Activated naive CD4-positive, alpha-beta T cell (primary cell): ENCODE measurements at places on chromosomes 4 and X.

DNA sequence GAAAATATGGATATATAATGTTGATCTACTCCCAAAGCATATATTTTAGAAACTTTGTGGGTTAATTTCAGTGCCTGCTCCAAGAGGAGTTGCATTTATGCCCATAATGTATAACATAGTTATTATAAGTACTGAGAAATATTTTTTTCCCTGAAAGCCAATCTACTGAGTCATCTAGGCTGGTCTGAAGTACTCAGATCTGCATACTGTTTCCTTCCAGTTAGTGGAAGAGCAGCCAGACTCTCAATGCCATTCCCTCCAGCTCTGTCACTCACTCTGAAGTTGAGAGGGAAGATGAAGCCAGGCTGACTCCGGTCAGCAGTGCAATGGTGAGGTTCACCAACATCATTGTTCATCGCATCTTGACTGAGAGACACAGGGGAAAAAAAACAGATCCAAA lies 505.1 kb downstream of the PPARGC1A start:
- no peak for DNase-seq

DNA sequence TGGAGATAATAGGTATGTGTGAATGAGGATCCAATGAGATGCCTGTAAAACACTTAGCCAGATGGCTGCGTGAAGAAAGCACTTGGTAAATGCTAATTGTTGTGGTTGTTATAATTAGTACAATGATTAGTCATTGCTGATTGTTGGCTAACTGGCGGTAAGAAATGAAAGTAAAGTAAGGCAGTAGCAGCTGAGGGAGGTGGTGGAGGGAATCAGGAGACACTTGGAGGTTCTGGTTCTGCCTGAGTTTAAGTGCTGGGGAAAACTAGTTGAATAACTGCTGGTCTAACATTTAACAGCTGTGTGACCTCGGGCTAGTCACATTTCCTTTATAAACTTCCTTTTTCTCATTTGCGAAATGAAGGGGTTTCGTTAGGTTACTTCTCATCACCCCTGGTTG lies 30.9 kb downstream of the CD38 start:
- no peak for DNase-seq

- no peak for DNase-seq
Observed at GRCh38 chr4:1208970-1209704, 36.8 kb upstream of the SPON2 start.

- no peak for DNase-seq
Observed at GRCh38 chrX:25344161-25344936, 328.6 kb upstream of the ARX start.

- DNase-seq = no peak
Observed at GRCh38 chr4:52684896-52685295, 25.8 kb upstream of the USP46 start.

GRCh38 chr4:866761-867390 lies 40.9 kb upstream of the CPLX1 start:
- no peak for DNase-seq

DNA sequence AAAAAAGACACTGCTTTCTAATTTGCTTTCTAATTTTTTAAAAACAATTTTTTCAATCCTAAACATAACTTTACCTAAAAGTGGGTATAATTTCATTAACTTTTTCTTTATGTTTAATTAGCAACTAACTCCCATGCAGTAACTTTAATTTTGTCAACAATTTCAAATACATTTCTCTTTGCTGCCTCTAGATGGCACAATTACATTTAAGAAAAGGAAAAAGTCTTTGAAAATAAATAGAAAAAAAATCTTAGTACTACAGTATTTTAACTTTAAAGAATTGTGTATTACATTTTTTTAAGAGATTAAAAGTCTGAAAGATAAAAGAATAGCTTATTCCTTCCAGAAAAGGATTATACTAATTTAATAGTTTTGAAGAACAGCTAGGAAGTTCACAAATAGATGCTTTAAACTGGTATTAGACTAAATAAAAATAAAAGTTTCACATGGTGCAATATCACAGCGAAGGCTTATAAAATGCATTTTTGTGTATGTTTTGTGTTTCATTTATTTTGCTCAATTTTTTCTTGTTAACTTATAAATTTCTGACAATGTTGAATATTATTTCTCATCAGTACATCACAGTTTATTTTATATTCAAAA lies 105.1 kb downstream of the ADGRA3 start:
- no peak for DNase-seq

DNA sequence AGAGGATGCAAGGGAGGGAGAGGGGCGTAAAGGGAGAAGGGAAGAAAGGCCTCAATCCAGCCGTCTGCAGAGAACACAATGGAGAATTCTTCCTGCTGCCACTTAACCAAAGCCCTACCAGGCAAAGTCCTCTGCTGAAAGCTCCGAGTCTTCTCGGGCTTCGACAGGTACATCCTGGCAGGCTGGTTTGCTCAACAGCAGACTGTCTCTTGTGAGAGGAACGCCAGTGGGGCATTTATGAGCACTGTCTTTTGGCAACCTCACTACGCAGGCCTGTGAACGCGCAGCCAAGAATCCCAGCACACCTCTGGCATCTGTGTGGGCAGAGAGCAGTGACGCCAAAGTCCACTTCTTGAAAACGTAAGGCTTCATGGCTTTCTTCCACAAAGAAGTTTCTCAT lies 207.5 kb upstream of the FAM9B start:
- DNase-seq = no peak

GRCh38 chr4:173301518-173302201 lies 32.5 kb downstream of the HMGB2 start:
- no peak for DNase-seq

- no peak for DNase-seq
Observed at GRCh38 chr4:150982557-150983233, 32.4 kb downstream of the LRBA start.

DNA sequence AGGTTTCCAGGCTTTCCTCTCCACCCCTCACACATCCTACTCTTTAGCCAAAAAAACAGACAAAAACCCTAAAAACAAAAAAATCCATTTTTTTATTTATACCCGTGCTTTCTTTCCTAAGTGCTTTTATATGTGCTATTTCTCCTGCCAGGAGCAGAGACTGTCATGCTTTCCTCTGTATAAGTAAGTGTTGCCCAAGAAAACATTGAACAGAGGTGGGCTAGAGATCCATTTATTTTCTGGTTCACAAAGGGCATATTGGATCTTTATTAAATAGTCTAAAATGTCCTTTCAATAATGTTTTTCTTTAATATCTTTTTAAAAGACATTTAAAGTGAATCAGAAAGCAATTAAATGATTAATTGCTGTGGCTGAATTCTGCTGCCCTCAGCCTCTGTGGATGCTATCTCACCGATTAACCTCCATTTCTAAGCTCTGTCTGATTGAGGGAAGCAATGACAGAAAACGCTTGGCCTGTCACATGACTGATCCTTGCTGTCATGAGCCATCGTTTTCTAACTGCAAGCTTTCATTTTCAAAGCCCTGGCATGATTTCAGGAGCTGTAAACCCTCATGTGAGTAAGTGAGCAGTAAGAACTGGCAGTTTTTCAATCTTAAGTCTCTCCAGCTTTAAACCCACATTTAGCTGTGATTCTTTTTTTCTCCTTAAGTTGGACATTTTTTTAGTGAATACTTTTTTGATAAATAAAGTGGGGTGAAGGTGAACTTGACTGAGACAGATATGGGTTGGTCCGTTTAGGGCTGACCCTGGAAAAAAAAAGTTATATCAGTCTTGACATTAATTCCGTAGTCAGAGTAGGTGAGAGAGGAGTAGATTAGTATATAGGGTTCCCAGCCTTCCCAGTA lies 180.7 kb upstream of the PGRMC2 start:
- DNase-seq = no peak

DNA sequence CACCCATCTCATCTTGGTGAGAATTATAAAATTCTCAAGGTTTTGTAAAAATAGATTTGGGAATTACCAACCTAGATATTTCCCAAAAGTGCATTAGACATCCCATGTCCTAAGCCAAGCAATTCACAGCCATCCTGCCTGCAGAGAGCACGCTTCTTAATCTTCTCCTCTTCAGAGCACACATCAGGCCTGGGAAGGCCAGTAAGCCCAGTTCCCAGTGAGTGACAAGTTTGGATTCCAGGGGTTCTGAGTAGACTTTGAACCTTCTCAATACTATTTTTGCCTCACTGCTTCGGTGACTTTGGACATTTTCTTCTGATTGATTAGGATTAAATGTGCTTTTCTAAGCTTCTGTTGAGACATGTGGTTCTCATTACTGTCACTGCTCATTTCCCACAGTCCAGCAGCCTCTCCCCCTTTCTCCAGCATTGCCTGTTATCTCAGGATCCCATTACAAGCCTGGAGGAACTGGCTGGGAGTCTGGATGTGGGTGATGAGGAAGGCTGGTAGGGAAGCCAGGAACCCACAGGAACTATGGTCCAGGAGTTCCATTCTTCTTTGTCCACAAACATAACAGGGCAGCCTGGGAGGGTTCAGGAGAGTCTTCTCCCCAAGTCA lies 56.4 kb upstream of the TMEM150C start:
- DNase-seq = no peak

- DNase-seq = no peak
Observed at GRCh38 chr4:108334031-108334430, 165.3 kb upstream of the LEF1 start.

DNA sequence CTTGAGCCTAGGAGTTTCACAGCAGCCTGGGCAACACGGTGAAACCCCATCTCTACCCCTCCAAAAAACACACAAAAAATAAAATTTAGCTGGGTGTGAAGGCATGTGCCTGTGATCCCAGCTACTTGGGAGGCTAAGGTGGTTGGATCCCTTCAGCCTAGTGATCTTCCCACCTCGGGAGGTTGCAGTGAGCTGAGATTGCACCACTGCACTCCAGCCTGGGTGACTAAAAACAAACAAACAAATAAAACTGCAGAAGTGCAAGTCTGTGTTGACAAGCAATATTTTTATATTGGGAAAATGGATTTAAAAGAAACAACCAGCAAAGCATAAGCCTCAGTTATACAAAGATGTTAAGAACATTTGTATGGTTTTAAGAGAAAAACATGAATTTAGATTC lies 46.1 kb downstream of the IGFBP7 start:
- no peak for DNase-seq

GRCh38 chr4:62252728-62253127 lies 1052.6 kb downstream of the ADGRL3 start:
- DNase-seq = no peak

DNA sequence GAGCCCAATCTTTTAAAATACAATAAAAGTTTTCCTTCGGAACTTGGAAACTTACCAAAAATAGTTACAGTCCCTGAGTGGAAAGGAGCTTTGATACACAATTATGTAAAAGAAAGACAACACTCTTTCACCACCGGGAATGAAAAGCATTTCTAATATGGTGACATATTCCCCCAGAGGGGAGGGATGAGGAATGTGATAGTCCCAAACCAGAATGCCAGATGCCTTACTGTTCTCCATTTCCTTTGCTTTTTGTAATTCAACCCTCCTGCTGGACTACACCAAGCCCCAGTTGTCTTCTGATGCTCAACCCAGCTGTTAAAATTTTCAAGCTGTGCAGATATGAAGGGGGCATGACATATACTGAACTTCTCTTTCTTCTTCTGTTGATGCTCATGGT lies 4.1 kb downstream of the PRIMPOL start:
- no peak for DNase-seq

DNA sequence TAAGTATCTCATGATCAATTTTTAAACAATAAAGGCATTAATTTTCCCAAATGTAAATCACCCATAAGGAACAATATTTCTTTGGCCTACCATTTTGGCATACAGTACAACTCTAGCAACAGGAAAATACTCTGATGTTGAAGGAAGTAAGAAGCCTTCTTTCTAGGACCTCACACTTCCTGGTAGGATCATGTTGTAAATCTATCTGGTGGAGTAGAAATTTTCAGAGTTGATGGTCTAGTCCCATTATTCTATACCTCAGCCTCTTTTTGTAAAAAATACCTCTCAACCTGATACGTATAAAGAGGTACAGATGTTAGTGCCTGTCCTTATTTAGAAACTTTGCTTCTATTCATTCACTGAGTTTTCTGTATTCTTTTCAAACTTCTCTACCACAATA lies 40.2 kb upstream of the GRID2 start:
- no peak for DNase-seq

- DNase-seq = no peak
Observed at GRCh38 chrX:96126182-96126581, 558.5 kb upstream of the DIAPH2 start.

- DNase-seq = no peak
Observed at GRCh38 chr4:2900741-2901140, 57.1 kb downstream of the ADD1 start.

- no peak for DNase-seq
Observed at GRCh38 chr4:4987656-4988055, 31.6 kb downstream of the CYTL1 start.

GRCh38 chr4:5757091-5757490 lies 46.1 kb downstream of the EVC start:
- no peak for DNase-seq

GRCh38 chr4:93825551-93826216 lies 2.9 kb upstream of the ATOH1 start:
- no peak for DNase-seq

DNA sequence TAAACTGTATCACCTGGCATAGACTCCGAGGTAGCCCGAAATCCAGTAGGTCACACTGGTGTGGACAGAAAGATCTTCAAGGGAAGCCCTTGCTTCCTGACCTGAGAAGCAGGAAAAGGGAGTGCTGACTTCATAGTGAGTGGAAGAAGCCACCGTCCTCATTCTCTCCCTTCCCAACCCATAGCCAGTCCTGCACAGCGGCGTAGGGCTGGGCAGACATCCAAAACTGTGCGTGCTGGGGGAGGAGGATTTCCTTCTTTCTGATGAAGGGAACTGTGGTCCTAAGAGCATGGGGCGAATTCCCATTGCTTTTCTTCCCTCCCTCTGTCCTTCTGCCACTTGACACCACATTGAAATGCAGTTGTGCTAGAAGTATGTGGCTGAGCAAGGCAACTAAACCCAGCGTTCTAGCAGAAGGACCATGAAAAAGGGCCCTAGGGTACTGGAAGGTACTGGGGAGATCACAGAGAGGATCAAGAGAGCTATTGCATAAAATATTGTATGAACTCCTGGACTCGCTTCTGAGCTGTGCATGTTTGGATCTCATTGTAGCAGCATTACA lies 66.9 kb downstream of the STOX2 start:
- no peak for DNase-seq

- DNase-seq = no peak
Observed at GRCh38 chr4:113243312-113243711, 193.9 kb downstream of the ANK2 start.

DNA sequence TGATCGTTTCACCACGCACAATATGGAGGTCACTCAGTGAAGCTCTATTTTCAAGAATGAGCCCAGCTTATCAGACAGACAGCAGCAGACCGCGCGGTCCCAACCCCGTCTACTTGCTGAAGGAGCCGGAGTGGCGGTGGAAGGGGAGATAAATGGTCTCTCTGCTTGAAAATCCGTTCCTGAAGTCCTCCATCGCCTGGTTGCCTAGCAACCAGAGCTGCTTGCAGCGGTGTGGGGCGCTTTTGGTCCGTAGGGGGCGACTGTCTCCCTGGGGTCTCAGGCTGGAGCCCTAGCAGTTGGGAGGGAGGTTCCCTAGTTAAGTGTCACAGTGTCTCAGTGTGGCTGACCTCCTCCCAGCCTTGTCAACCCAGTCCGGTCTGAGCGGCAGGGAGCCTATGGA lies 8.3 kb upstream of the DLG3 start:
- DNase-seq = no peak
